Brain microvascular endothelial cell (primary cell): ENCODE measurements at places on chromosomes 16 and 17.

DNA sequence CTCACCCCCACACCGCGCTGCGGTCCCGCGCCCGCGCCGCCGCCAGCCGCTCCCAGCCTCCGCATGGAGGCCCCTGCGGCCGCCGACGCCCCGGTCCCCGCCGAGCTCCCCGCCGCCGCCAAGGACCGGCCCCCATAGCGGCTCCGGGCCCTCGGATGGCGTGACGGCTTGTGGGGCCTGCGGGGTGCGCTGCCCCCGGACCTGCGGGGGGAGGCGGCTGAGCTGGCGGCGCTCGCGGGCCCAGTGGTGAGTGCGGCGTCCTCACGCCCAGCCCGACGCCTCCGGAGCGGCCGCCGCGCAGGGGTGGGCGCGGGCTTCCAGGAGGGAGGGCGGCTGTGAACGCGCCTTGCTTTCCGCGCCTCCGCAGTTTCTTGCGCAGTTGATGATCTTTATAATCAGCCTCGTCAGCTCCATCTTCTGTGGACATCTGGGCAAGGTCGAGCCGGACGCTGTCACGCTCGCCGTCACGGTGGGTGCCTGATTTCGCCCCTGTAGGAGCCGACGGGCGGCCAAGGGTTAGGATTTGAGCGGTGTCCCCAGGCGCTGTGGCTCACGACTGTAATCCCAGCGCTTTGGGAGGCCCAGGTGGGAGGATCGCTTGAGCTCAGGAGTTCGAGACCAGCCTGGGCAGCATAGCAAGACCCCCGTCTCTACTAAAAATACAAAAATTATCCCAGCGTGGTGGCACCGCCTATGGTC, 46.4 kb downstream of the SLC47A1 start:
- DNase-seq = no peak

DNA sequence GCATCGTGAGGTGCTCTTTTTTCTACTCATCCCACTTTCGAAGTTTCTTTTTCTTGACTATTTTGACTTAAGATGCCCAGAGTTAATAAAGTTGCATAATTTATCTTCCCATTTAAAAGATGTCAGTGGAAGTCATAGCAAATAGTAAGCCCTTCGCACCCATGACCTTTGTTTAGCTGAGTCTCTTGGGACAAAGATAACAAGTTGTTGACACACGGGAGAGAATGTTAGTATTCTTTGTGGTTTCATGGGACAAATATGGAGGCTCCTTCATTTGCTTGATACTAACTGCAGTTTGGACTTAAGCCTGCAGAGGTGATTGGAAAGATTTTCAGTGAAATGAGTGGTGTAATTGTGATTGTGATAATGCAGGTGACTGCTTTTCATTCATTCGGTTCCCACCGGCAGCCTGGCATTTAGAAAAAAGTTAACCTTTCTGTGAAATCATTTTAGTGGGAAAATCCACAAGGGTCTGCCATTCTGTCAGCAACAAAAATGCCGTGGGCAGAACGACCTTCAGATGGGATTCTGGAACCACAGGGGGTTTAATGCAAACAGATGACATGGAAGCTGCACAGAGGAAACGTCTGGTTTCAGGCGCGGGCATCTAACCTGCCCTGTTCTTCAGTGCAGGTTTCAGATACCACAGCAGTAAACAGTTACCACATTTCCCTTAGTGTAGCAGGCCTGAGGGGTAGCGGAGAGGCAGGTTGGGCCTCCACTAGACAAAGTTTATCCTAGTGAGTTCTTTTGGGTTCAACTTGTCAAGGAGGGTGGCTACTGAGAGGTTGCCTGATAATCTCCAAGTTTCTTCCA, 123.0 kb downstream of the RPTOR start:
- DNase-seq = no peak

DNA sequence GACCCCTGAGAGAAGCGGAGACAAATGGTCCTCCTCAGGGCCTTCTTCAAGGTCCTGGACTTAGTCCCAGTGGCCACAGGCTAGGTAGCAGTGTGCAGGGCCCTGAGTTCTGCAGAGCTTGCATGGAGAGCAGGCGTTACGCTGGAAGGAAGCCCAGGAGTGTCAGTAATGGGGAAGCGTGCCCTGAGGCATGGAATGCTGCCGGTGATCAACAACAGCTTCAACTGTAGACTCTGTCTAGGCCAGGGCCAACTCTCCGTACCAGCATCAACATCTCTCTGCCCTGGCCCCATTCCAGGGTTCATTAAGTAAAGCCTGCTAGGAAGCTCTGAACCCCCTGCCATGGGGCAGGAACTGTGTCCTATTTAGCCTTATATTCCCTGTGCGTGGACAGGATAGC, 568 bp upstream of the TNK1 start:
- no peak for DNase-seq

GRCh38 chr17:58273453-58274104, 7.2 kb downstream of the MPO start:
- DNase-seq = no peak

GRCh38 chr16:56520251-56520577, 390 bp upstream of the BBS2 start:
- no peak for DNase-seq
